Activated T-cell treated with anti-CD3 and anti-CD28 coated beads for 4 hours (primary cell): ENCODE measurements at places on chromosomes 7 and 10.

- DNase-seq: no peak
Observed at GRCh38 chr7:141872931-141873330, 31.6 kb upstream of the PRSS37 start.

- no peak for DNase-seq
Observed at GRCh38 chr7:27199849-27200760, at the start of gene HOXA13. HOXA13 (minus strand) TSS chr7:27200091; CDS start chr7:27200077, 14 bp downstream.

GRCh38 chr7:115060095-115060870 lies 138.4 kb downstream of the MDFIC start:
- no peak for DNase-seq

DNA sequence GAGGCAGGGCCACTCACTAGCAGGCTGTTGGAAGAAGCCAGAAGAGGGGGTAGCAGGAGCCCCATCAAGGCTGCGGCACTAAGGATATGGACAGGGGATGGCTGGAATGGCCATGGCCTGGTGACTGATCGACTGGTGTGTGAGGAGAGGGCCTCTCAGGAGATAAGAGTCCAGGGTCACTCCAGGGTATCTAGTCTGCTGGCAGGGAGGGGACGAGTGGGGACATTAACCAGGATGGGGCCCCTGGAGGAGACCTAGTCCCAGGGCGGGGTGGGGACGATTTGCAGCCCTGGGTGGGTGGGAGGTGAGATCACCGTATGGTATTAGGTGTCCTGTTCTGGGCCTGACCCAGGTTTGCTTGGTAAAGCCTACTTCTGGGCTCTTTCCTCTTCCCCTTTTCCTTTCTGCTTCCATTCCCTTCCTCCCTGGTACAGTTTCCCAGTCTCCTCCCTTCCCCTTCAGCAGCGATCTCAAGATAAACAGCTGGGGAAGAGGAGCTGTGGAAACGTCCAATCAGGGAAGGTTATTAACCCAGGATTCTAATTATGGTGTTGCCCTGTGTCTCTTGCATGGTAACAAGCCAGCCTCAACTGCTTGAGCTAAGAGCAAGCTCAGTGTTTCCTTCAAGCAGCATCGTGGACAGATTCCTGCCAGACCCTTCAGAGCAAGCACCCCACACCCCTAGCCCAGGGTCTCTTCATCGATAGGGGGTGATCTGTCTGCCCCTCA lies 233.2 kb downstream of the RPS24 start:
- DNase-seq: no peak

DNA sequence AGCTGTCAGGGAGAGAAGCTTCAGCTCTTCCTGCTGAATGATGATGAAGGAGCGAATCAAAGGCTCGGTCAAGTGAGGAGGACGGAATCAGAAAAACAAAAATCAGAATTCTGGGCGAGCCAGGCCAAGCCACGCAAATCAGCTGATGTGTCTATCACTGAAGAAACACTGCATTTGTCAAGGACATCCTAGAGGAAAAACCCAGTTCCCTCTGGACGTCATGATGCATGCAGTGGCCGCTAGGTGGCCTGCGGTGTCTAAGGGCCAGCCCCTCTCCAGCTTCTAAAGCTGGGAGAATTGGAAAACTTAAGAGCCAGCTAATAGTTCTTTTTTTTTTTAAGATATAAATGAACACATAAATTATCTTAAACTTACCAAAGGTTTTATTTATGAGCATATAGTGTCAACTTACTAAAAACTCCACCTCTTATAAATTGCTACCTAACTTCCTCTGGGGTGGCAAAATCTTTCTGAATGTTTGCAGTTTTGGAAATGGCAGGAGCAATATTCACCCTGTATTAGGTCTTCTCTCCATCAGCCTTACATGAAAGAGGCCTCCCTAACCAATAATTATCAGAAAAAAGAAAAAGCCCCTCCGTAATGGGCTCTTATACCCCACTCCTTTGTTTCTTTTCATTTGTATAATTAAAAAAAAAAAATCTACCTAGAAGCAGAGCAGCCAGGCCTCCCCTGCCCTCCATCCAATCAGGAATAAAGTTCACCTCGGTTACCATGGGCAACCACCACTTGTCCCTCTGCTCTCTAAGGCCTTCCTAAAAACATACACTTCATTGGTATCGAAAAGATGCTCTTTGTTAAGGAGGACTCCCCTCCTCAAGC lies 186.8 kb downstream of the USP6NL start:
- no peak for DNase-seq

- no peak for DNase-seq
Observed at GRCh38 chr7:40234046-40234445, 99.2 kb downstream of the SUGCT start.

DNA sequence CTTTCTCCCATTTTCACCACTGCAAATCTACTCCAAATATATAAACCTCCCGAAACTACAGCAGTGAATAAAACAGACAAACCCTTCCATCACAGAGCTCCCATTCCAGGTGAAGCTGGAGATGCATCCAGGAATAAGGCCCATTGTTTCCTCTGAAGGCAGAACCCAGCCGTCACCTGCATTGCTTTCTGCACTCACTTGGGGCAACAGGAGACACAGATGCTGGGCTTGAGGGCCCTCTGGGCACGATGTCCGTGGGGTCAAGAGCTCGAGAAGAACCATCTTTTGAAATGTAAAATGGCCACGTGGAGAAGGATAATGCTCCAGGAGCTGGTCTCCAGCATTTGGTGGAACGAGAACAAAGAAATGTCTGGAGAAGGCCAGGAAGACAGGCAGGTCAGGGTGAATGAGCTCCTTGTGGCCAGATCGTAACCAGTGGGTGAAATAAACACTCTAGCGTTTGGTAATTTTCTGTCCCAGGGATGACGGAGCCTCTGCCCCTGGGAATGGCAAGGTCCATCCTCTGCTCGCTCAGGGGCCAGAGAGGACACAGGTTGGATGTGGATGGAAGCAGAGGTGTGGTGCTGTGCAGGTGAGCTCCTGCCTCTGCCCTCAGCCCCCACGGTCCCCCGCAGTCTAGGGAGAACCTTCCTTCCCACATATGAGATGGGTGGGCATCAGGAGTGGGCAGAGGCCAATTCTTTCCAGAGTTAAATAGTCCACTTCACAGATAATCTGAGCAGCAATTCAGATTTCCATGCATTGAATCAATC lies 556.1 kb downstream of the DNAJB6 start:
- no peak for DNase-seq

DNA sequence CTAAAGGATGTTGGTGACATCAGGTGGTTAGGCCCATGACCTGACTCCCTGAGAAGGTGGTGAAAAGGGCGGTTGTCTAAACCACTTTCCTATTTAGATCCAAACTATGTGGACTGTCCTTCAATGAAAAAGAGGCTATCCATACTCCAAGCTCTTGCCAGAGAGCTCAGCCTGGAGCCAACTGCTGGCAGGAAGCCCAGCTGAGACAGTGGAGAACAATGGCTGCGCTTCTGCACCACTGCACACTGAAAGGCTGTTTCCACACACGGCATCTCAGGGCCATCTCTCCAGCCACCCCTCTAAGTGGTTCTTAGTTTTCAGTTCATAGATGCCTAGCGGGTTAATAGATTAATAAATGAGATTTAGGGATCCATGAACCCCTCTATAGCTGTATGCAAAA lies 488.8 kb upstream of the ZMIZ1 start:
- DNase-seq: no peak

GRCh38 chr7:74612015-74612829 lies 45.3 kb upstream of the GTF2I start:
- DNase-seq: no peak

DNA sequence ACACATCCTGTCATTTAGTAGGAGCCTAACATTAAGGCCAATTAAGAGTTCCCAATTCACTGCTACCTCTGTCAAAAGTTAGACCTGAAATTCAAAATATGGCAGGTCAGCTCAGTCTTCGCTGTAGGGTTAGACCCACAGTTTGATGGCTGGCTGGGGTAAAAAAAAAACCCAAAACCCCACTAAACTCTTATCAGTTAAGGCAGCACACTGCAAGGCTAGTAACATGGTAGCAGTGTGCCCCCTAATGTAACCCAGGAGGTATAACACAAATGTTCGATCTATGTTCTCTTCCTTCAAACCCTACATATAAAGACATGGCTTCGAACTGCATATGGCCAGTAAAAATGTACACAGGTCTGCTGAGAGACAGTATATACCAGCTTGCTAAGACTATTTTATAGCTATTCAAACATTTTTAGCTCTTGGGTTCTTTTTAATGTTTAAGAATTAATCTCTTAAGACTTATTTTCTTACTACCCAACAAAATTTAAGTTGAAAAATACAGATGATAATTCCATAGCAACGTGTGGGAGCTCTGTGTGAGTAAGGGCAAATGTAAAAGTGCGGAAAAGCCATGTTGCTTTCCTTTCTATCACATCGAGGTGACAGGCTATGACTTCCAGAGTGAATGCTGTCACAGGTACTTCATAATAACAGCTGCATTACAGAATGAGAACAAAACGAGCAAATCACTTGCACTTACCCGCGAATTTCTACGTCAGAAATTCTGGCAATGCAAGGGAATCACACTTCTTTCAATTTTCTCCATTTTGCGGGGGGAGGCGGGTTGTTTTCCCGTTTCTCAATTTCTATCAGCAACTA lies 168.4 kb upstream of the IMMP2L start:
- DNase-seq: no peak

GRCh38 chr10:62689712-62690111 lies 114.8 kb upstream of the ADO start:
- no peak for DNase-seq

GRCh38 chr10:75107756-75108683 lies 3.4 kb upstream of the SAMD8 start:
- no peak for DNase-seq

- no peak for DNase-seq
Observed at GRCh38 chr10:6458814-6459213, 121.3 kb downstream of the PRKCQ start.

GRCh38 chr10:70564901-70565351 lies 37.6 kb downstream of the PRF1 start:
- DNase-seq: no peak

DNA sequence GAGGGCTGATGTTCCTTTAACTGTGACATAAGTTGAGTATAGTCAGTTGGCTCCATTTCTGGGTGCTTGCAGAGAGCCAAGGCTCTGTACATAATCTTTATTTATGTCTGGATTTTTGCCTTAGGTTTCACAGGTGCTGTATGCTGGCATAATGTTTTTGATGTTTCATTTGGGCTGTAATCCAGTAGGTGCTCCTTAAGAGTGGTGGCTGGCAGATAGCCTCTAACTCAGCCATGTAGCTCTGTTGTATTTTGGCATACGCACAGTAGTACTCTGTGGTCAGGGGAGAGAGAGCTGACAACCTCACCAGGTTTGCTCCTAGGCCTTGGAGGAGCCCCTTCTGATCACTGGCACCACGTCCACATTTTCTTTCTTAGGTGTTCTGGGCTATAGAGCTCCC lies 61.1 kb downstream of the RNF133 start:
- DNase-seq: no peak

- no peak for DNase-seq
Observed at GRCh38 chr7:44064791-44065430, 456 bp downstream of the PGAM2 start.

DNA sequence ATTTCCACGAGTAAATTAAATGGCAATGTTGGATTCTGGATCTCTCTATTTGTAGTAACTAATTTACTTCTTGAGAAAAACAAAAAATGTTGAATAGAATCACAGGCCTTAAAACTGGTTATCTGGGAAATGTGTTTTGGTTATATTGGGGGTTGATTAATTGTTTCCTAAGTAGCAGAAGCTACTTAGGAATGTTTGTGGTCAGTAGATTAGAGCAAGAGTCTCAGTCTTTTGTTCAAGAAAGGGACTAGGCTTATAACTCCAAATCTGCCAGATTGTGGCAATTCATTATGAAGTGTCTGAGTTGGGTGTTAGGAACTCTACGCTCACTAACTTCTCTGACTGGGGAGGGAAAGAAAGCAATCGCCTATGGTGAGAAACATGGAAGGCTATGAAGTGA lies 244.3 kb upstream of the PHYHIPL start:
- no peak for DNase-seq

GRCh38 chr7:123024989-123025758 lies 29.7 kb upstream of the TAS2R16 start:
- no peak for DNase-seq

- DNase-seq: no peak
Observed at GRCh38 chr7:157044147-157044687, 33.8 kb upstream of the MNX1 start.

- no peak for DNase-seq
Observed at GRCh38 chr7:86094166-86094669, 549.5 kb upstream of the GRM3 start.

GRCh38 chr7:77687747-77688144 lies 8.5 kb upstream of the RSBN1L start:
- no peak for DNase-seq

DNA sequence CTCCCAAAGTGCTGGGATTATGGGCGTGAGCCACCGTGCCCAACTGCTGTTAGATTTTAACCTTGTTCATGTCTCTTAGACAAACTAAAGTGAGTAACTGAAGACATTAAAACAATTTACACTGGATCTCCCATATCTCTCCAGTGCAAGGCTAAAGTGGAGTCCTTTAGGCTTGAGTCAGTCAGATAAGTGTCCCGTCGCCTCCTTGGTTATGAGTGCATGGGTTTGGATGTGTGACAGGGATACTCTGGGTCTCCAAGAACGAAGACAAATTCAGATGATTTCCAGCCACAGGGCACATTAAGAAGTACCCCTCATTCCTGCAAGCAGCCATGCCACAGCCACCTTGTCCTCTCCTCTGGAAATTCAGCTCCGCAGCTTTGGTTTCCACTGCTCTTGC lies 66.1 kb upstream of the PDZD8 start:
- no peak for DNase-seq

DNA sequence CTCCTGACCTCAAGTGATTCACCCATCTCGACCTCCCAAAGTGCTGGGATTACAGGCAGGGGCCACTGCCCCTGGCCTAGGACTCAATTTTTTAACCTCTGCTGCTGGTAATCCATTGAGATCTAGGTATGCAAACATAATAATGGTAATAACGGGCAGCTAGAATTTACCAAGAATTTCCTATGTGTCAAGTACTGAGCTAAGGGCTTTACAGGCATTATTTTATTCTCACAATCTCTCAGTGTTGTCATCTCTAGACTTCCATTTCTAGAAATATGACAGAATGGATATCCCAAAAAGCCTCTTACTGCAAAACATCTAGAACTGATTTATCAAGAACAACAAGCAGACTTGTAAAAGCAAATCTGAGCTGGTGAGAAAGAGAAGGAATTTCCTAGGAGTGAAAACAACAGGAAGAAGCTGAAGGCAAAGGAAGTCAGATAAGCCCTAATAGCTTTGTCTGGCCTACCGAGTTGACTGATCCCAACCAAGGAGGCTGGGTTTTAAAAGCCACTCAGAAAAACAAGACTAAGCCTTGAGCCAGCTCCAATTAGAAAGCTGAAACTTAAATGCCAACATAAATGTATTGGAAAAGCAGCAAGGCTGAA lies 70.6 kb downstream of the CCDC71L start:
- no peak for DNase-seq

- no peak for DNase-seq
Observed at GRCh38 chr10:118729200-118729599, 25.6 kb downstream of the CACUL1 start.
